ENCODE measurements at places on chromosomes 5 and 9.

DNA sequence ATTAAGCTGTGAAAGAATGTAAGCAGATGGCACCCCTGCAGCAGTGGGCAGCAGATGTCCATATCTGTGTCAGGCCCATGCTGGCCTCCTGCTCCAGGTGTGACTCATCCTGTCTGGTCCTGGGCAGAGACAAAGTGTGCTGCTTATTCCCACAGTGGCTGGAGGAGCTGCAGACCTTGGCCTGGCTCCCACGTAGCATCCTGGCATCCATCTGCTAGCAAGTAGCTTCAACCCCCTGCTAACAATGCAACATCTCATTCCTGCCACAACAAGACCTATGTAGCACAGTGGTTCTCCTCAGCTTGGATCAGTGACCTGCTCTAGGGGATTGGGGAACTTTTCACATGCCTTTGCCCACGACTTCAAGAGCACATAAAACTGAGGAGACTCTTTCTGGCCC is 126.4 kb upstream of the SLC12A2 start:
- peak; percentile 27 for DNase-seq

DNA sequence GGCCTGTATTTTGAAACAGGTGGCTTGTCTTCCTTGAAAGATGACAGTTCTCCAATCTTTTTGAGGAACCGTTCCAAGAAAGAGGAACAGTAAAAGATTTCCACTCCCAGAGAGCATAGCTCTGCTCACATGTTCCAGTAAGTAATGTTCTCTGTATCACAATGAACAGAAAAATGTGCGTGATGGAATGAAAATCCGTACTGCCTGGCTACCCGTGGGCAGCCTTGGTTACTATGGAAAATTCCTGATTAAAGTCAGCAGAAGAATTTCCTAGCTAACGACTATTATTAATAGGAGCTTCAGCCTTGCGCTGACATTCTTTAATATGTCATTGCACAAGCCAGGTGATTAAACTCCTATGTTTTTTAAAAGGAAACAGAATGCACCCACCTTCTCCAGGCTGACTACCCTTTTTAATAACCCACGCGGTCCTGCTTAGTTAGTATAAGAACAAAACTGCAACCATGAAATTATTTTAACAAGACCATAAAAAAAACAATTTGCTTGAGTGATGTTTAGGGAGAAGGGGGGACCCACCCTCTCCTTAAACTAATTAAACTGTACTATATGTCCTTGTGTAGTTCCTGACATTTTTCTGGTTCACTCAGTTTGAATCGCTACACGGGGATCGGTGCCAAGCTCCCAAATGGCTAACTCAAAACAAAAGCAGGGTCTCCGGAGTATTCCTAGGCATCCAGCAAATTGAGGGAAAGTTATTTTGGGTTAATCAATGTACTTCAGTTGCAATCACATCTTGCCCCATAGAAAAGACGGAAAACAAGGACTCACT is 54.8 kb upstream of the CPEB4 start:
- DNase-seq: no peak

DNA sequence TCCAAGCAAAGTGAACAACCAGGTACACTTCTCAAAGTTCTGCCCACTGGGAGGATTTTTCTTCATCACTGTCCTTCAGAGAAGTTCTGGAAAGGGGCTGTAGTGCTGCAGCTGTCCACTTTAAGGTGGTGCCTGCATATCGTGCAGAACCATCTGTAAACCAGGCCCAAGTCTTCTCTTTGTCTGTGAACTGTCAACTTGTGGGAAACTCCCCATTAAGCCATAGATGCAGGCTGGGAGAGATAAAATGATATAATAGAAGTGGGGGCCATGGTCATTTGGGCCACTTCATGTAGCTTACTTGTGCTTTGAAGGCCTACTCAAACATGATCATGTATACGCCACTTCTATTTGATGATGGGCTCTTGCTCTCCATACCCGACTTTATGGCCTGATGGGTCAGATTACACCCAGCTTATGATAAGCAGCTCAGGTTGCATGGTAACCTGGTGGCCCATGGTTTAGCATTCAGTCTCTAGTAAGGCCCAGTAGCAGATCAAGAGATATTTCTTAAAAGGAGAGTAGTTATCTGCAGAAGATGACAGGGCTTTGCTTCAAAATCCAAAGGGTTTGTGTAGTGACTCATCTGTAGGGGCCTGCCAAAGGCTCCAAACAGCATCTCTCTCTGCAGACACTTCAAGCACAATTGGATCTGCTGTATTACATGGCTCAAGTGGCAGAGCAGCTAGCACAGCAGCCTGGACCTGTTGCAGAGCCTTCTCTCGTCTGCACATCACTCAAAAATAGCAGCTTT is 15.7 kb upstream of the BTF3 start:
- DNase-seq: peak; percentile 27

DNA sequence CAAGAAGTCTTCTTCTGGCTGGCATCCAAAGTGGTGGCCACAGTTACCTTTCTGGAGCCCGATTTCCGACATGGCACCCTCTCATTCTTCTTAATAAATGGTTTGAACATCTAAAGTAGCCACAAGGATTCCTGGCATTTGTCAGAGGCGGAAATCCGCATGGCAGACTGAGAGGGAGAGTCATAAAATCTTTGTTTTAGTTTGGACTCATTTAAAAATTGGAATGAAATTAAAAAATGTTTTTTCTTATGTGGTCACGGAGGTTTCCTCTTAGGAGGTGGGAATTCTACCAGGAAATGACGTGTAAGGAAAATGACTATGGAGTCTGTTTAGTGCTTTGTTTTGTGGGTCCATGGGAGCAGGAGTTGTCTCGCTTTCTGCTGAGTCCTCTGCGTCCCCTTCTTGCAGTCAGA is 133.0 kb upstream of the PTCH1 start:
- peak; percentile 23 for DNase-seq

Measured in astrocyte of the cerebellum (primary cell).